ENCODE measurements at places on chromosomes 5 and 9.

DNA sequence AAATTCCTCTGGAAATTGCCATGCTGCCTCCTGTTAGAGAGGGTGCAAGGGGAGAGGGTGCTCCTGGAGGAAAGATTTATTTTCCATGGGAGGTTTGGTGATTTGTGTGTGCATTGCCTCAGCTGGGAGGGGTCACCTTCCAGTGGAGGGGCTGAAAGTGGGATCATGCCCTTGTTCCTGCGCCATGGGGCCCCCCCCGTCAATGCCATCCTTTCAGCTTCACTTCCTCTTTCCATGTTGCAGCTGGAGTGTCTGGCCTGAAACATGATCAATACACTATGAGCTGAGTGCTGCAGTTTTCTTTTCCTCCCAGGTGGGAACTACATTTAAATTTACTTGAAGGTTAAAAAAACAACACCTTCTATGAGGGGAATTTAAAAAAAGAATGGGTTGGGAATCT is 176.8 kb downstream of the MELK start:
- no peak for DNase-seq

- no peak for DNase-seq
These were observed 19.1 kb upstream of the LAMC3 start for GRCh38 chr9:130989891-130990290.

DNA sequence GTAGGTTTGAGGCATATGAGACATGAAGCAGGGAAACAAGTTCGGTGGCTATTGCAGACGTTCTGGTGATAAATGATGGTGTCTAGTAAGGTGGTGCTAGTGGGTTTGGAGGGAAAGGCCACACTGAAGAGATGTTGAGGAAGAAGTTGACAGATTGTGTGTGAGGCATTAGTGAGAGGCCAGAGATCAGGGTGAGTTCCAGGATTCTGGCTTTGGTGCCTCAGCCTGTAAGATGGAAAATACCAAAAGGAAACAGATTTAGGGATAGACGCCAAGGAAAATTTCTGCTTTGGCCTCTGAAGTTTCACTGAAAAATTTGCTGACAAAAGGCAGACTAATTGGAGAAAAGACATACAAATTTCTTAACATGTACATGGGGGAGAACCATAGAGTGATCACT is 6.4 kb upstream of the PAIP1 start:
- DNase-seq: no peak

- no peak for DNase-seq
These were observed 263.5 kb downstream of the SPATA31D1 start for GRCh38 chr9:82252116-82252515.

DNA sequence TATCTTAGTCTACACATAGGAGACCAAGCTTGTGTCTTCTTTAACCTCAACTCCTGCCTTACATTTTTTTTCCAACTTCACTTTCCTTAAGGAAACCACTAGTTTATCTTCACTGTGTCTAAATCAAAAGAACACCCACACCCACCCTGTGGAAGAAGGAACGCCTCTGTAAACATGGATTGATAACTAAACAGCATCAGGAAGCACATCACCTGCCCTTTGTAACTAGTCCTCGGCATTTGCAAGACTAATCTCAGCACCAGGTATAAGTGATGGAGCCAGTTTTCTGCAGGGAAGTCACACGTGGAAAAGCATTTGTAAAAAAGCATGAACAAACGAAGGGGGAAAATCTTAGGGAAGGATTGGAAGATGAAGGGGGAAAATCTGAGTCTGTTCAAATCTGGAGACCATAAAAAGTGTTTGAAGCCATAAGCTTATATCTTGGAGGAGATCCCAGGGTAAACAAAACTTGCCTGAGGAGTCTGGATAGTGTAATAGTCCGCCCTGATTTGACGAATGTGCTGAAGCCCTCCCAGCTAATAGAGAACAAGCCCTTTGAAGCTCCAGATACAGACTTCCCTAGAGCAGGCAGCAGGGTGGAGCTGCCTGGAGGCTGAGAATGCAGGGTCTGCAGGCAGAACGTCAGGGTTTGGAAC is 117.3 kb upstream of the LHFPL2 start:
- DNase-seq: no peak

GRCh38 chr5:43893951-43894684 is 291.1 kb downstream of the NNT start:
- no peak for DNase-seq

DNA sequence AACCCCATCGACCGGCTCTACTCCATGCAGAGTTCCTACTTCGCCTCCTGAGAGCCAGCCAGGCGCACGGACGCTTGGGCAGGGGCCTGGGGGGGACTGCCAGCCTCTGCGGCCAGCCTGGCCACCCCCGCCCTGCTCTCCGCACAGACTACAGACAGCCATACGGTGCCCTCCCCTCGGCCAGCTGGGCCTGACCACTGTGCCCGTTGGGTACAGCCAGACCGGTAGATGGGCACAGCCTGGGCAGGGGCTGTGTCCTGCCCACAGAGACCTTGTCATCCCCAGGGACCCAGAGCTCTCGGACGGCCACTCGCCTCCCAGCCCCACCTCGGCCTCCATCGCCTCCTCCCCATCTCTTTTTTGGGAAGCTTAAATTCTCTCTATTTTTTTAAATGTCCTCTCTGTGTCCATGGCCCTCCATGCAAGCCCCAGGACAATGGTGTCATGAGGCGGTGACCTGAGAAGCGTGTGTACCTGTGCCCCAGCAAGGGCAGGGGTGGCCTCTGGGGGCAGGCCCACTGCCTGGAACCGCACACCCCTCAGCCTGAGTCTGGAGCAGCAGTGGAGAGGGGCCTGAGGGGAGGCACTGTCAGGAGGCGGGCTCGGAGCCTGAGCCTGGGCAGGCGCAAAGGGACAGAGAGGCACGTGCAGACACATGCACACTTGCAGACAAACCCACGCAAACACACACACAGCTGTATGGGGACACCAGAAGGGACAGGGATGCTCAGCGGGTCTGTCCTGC is 82.8 kb downstream of the LMX1B start:
- DNase-seq: no peak

- no peak for DNase-seq
These were observed 18.8 kb downstream of the PTAR1 start for GRCh38 chr9:69740872-69741505.

DNA sequence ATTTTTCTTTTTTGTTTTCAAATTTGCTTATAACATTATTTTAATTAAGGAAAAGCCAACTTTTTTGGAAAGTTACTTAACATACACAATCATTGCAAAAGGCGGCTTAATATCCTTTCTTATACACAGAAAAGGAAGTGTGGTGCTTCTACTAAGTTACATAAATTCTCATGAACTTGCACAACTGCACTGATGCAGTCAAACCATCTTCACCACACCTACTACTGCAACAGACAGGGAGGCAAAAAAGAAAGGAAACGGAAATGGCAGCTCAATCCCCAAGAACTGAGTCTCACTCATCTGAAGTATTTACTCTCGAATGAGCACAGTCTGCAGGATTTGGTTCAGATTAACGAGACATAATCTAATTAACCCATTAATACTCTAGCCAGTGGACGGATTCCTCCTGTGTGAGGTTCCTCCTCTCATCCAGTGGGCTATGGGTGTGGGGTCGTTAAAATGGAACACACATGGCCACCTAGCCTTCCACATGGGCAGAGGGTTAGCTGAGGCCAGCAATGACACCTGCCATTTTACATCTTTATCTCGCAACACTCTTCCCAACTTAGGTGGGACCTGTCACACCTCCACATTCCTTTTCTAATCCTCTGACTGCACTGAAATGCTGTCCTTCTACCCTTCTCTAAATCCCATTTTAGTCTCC is 30.0 kb downstream of the GOLM1 start:
- DNase-seq: no peak
